Stimulated activated CD8-positive, alpha-beta memory T cell treated with anti-CD3 and anti-CD28 coated beads, Interleukin-4, amount 100 ng/mL, for 1 hour (primary cell): ENCODE measurements at places on chromosomes 2 and 18.

- DNase-seq = no peak
Measured at GRCh38 chr18:36623681-36624190, 205.1 kb downstream of the TPGS2 start.

DNA sequence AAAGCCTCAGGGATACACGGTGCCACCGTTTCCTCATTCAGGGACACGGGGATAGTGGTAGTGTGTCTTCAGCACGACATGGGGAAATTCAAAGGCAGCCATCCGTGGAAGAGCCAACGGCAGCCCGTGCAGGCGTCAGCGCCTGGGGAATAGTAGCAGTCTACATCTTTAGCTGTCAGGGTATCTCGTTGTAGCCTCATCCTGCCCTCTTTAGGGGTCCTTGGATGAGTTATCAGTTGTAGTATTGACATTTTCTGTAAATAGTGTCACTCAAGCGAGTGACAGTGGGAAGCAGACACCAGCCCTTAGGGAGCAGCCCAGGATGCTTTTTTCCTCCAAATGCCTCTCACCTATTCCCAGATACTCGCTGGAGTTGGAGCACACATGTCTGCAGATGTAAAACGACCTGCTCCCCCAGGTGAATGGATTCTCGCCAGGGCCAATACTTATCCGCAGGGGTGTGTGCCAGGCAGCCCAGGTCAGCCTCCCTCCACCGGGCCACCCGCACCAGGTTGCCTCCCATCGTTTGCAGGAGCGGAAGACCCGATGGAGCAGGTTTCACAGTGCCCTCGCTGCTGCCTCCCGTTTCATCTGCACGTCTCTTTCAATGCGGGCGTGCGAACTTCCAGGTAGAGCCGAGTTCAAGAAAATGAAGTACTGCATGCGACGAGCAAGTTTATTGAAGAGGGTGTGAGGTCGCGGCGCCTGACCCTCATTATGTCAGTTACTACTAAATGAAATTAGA lies 41.0 kb downstream of the AGAP1 start:
- no peak for DNase-seq

- no peak for DNase-seq
Measured at GRCh38 chr2:178202927-178203326, 8.6 kb downstream of the OSBPL6 start.

- DNase-seq = no peak
Measured at GRCh38 chr2:124046332-124046731, 21.2 kb downstream of the CNTNAP5 start.

DNA sequence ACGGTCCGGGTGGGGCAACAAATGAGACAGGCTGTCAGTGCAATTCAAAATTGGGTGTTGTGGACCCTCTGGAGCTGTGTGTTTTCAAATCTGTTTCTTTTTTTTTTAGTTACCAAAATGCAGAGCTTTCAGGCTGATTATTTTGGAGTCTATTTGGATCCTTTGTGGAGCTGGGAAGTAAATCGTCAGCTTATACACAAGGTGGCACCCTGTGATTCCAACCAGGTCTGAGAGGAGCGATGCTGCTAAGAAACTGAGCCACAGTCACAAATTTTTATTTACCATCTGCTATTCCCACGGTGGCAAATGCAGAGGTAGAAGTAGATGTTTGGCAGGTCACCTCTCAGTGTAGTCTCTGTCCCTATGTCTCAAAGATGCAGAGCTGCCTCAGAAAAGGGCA lies 3.8 kb upstream of the EPC2 start:
- no peak for DNase-seq

GRCh38 chr2:74092275-74092674 lies 55.4 kb downstream of the BOLA3 start:
- no peak for DNase-seq
